ENCODE measurements at places on chromosomes 7 and 10.

DNA sequence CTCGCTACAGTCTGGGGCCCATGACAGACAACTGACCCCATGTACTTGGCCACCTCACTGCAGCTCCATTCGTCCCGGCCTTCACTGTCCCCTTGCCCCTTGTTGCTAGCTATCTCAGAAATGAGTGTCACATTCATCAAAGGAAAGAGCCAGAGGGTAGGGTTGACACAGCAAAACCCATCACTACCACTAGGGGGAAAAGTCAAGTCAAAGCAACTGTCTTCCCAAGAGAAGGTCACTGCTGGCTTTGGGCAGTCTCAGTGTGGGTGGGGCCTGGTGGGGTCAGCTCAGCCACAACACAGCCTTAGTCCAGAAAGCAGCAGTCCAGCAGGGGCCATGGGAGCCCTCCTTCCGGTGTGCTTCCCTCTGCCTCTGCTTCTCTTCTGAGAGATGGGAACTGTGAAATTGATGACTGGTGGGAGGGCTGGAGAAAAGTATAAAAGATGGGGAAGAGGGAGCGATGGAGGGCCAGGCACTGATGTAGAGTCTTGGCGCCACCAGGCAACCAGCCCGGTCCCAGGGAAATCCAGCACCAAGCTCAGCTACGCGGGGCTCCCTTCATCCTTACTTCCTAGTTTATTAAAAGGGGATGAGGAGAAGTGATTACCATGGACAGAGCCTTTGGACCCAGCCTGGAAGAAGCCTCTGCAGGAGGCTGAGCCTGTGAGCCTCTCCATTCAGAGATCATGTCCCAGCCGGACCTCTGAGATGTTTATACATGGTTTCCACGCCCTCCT lies 58.0 kb downstream of the PLXNA4 start:
- DNase-seq = no peak

GRCh38 chr7:40843338-40843985 lies 708.7 kb downstream of the SUGCT start:
- no peak for DNase-seq

- DNase-seq = no peak
Measured at GRCh38 chr10:68992636-68993440, 4.2 kb downstream of the KIFBP start.

DNA sequence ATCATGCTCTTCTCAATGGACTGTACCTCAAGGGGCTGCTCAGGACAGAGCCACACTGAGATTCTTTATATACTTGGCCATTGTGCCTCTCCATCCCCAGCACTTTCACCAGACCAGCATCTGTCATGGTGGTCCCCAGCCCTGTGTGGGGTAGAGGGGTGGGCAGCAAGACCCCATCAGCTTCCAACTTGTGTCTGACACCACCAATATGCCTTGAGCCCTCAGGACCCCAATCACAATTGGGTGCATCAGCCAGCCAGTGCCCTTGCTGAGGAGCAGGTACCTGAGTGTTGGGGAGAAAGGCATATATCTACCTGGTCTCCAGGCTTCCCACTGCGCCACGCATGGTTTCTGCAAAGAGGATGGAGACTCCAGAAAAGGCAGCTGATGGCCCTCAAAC lies 56.3 kb downstream of the GRID1 start:
- DNase-seq = no peak

GRCh38 chr10:11949152-11949551 lies 93.5 kb downstream of the UPF2 start:
- DNase-seq = no peak

DNA sequence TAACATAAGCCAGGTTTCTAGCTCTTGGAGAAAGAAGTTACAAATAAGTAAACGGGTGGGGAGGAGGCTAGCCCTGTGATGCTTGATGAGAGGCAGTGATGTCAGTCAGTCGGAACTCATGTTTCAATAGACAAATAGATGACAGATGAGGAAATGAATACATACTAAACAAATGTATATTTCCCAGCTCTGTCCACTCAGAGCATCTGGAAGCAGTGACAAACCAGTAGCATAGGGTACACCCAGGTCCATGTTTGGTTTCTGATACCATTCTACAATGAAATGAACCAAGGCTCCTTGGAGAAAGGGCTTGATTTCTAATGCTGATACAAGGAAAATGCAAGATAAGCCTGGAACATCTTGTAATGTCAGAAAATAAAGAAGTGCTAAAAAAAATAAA lies 30.6 kb downstream of the PODXL start:
- no peak for DNase-seq

GRCh38 chr7:40520986-40521738 lies 386.4 kb downstream of the SUGCT start:
- no peak for DNase-seq

GRCh38 chr7:120274482-120274881 lies 1.5 kb downstream of the KCND2 start:
- no peak for DNase-seq

GRCh38 chr7:28144266-28144665 lies 36.3 kb downstream of the JAZF1 start:
- DNase-seq = no peak

DNA sequence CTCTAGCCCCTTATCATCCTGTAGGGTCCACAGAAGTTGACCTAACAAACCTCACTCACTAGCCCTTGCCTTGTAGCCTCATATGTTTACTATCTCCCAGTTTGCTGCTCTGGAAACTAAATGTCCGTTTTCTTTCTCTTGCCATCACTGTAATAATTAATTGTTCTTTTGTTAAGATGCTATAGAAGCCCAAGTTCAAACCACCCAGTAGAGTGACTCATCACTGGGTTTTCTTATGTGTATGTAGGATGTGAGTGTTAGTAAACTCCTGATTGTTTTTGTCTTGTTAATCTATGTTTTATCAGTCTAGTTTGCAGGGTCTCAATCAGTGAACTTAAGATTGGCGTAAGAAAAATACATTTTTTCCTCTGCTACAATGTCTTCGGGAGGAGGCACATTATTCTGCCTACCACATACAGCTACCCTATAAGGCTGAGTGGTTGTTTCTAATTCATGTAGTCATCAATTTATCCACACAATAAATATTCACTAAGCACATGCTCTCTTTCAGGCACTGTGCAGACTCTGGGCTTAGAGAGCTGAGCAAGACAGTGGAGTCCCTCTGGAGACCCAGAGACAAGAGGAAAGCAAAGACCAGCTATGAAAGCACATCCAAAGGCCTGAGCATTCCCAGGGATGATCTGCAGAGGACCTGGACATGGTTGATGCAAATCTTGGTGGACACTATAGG lies 474.1 kb upstream of the AKR1E2 start:
- no peak for DNase-seq

All from NCI-H1436 treated with DMSO at 0.1 percent for 48 hours (cell line).